Stimulated activated CD4-positive, alpha-beta T cell treated with anti-CD3 and anti-CD28 coated beads, Interleukin-1b, Interleukin-23, amount 100 ng/mL, for 24 hours (primary cell): ENCODE measurements at places on chromosomes 4 and X.

GRCh38 chr4:139887962-139888735, 222.5 kb downstream of the MGST2 start:
- DNase-seq, result no peak

DNA sequence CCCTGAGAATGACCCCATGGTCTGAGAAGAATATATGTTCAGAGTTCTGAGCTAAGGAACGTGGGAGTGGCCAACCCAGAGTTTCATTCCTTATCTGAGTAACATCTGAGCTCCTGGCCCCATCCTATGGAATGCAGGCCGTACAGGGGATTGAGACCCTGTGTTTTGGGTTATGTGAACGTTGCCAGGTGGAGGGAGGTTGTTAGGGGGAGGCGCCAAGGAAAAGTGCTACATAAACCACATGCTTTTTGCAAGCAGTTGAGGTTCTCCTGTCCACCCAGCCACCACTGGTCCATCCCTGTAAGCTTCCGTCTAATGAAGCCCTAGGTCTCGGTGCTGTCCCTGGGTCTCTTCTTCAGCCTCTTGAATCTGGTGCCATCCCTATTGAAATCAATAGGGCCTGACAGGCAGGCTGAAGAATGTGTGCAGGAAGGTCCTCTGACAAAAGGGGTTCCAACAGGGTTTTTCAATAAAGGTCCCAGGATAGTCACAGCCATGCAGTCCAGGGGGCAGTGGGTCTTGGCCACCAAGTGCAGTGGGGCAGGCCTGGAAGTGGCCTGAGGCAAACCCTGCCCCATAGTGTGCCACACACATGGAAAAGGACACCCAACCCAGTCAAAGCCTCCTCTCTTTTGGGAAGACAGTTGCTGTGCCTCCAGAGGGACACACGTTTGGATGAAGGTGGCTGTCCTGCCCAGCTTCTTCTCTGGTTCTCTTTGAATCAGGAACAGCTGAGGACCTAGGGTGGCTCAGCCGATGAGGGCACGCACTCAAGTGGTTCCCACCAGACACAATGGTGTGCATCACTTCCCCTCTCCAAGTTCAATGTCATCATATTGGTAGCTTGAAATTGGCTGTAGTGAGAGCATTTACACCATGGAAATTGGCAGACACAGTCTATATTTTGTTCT, 53.5 kb downstream of the HTRA3 start:
- DNase-seq, result no peak

DNA sequence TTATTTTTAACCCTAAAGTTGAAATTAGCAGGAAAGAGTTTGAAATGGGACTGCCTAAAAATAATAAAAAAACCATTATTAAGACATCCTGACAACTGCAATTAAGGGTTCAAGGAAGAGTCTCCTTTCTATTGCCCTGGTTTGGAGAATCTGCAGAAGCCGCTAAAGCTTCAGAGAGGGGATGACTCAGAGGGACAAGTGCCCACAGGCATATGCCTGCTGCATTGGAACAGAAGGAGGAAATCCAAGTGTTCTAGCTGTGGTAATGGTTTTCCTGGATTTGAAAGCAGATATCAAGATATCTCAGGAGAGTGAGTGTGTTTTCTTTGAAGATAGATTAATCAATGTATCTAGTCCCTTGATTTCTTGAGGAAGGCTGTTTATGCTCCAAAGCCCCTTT, 235.1 kb upstream of the TAPT1 start:
- no peak for DNase-seq

- DNase-seq, result peak; percentile 85
Measured at GRCh38 chr4:109815151-109816081, at the start of gene GAR1. TSS of gene GAR1 (plus strand) at chr4:109815762. CDS start at chr4:109816165, 403 bp downstream.

GRCh38 chrX:71996136-71996535, 85.5 kb downstream of the NHSL2 start:
- DNase-seq, result no peak

- DNase-seq, result no peak
Measured at GRCh38 chr4:189092581-189092980, 848.1 kb upstream of the FRG1 start.

- no peak for DNase-seq
Measured at GRCh38 chr4:23877758-23878229, 12.1 kb downstream of the PPARGC1A start.

DNA sequence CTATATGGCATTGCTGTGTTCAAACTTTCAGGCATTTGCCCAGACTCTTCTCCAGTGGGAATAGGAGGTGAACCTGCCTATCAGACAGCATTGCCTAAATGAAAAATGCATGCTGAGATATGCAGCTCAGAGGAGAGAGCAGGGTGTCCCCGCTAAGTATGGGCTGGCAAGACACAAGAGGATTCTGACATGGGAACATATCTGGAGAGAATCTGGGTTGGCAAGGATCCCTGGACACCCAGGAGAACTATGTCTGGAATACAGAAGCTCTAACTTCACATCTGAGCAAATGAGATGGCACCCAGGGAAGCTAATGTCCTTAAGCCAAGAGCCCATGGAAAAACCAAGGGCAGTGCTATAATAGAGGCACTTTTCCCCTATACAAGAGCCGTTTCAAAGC, 18.4 kb downstream of the PPARGC1A start:
- no peak for DNase-seq

DNA sequence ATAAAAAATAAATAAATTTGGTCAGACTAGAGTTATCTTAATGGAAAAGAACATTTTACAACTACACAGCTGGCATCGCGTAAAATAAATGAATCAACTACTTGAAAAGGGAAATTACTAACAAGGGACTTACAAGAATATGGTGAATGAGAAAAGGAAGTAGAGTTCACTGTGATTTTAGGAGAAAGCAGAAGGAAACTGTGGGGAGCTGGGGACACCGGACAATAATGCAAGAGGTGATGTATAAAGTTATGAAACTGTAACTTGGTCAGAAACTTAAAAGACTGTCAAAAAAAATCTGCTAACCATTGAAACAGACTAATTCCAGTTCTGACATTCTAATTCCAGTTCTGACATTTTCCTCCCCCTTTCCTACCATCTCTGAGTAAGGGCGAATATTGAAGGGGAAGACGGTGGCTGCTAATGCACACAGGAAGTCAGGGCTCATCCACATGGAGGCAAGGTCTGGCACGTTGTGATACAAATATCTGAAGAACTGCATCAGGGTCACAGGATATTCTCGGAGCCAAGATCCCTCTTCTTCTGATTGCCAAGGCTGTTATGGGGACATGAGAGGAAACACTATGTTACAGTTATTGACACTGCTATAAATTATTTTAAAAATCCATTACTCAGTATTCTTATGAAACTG, 170.5 kb downstream of the CDS1 start:
- DNase-seq, result no peak

DNA sequence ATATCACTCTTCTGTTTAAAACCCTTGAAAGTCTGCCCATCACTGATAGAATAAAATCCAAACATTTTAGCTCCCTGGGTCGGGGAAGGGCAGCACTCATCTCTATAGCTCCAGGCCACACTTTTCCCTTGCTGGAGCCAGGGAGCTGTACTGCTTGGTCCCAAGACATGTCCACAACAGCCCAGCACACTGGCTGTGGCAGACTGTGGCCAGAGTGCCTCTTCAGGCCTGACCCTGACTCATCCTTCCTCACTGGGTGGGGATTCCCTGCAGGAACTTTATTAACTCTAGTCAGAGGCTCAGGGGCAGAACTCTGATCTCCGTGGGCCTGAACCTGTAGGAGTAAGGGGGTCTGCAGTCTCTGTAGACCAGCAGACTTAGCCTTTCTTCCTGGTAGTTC, 69.8 kb upstream of the CAPN6 start:
- no peak for DNase-seq

- no peak for DNase-seq
Measured at GRCh38 chr4:185127021-185127925, 15.8 kb upstream of the SLC25A4 start.

DNA sequence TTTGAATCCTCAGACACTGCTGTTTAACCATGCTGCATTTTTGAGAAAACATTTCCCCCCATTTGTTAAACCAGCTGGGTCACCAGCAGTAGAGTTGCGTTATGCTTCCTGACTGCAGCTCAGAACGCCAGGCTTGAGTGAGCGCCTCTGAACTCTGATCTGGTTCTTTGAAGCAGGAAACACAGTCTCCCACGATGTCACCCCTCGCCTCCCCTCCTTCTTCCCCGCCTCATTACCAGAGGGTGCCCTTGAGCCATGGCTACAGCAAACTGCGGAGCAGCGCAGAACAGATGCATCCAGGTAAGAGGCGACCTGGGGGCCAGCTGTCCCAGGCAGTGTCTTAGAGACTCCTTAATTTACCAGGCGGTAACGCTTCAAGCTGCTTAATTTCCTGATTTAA, 78.4 kb downstream of the REPS2 start:
- DNase-seq, result no peak

- no peak for DNase-seq
Measured at GRCh38 chr4:3802571-3803474, 36.6 kb downstream of the ADRA2C start.

- DNase-seq, result no peak
Measured at GRCh38 chr4:124803641-124804040, 91.1 kb upstream of the ANKRD50 start.

GRCh38 chrX:13506574-13506973, 62.8 kb upstream of the EGFL6 start:
- peak; percentile 14 for DNase-seq

- DNase-seq, result no peak
Measured at GRCh38 chr4:141957416-141957815, 321.0 kb downstream of the IL15 start.

- no peak for DNase-seq
Measured at GRCh38 chr4:21948347-21949072, at the start of gene KCNIP4. TSS of gene KCNIP4 (minus strand) at chr4:21948772.

- DNase-seq, result no peak
Measured at GRCh38 chr4:78057135-78057599, at the start of gene FRAS1. TSS of gene FRAS1 (plus strand) at chr4:78057323. CDS start at chr4:78058010, 687 bp downstream.

GRCh38 chr4:4995908-4996265, 23.4 kb downstream of the CYTL1 start:
- DNase-seq, result no peak

DNA sequence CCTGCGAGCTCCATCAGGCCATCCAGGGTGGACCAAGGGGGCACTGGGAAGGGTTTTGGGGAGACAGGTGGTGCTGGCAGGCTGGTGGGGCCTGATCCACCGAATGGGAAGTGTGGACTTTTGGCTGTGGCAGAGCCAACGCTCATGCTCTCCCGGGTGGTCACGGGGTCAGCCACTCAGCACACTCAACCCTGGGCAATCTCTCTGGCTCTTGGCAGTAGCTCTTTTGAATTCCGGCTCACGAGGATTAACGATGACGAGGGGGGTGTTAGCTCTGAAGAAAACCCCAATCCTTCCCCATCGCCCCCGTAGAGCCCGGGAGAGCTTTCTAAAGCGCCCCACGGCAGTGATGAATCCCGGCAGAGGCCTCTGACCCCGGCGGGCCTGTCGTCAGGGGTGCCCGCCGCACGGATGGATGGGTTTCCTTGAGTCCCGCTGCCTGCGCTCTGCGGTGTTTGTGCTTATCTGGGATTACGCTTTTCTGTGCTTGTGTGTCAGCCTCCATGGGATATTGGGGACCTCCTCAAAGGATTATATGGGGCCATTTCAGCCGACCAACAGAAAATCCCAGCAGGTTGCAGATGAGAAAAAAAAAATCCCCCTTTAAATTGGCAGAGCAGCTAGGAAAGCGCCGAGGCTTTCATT, 156.8 kb upstream of the PSAPL1 start:
- DNase-seq, result no peak

DNA sequence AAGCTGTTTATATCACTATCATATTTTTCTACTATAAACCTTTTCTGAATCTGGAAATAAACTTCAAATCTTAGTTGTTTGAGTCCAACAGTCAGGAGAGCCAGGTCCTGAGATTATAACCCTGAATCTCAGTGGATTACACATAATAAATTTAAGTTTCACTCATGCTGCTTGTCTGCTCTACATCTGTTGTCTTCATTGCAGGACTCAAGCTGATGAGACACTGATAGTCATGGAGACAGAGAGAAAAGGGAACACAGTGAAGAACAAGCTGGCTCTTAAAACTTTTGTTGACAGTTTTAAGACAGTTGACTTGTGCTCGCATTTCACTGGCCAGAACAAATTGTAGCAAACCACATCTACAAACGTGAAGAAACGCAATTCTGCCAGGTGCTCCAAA, 327.0 kb upstream of the CTSO start:
- DNase-seq, result no peak

DNA sequence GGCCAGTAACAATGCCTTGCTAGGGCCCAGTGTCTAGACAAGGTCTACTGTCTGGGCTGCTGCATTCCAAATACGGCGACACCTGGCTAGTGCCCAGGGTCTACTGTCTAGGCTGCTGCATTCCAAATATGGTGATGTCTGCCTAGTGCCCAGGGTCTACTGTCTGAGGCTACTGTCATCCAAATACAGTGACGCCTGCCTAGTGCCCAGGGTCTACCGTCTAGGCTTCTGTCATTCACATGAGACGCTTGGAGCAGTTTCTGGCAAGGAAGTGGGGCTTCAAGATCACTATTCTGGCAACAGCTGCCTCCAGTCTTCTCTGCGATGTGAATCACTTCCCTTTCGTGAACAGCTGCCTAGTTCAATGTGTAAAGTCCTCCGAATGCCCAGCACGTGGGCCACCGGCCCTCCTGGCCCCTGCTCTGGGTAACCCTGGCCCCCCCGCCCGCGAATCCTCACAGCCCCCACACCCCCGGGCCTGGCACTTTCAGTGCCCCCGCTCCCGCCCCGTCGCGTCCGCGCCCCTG, 12.7 kb downstream of the ACOX3 start:
- DNase-seq, result no peak

DNA sequence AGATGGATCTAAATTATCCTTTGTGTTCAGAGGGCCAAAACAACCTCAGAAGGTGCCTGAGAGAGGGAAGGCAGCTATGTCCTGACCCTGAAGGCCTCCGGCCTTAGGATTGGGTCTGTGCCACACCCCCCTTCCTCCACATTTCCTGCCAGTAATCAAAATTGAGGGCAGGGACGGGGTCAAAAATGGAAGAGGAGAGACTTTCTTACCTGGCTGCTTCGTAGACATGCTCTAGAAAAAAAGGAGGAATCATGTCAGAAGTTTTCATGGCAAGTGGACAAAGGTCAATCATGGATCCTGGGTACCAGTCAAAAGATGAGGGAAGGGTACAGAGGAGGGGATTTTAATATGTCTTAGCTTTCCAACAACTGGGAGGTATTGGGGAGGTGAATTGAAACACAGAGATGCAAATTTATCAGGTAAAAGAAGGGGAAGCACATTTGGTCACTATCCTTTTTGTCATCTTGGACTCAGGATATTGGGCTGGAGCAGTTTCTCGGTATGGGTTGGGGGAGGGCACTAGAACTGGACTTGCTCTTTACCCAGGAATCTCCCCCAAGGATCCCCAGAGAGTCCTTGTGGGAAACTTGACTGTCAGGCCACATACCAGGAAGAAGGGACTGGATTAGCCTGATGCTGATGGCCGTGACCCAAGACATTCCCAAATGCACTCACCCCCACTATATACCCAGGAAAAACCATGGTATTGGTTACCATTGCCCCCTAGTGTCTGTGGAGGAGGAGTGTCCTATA, 17.1 kb downstream of the VSIG4 start:
- DNase-seq, result no peak

- no peak for DNase-seq
Measured at GRCh38 chrX:134249241-134249640, 12.3 kb downstream of the CCDC160 start.

GRCh38 chrX:152821145-152821765, 9.3 kb downstream of the CETN2 start:
- no peak for DNase-seq
